ENCODE measurements at places on chromosomes 16 and 17. TPM values are rescaled to one million over a fixed set of nuclear protein-coding genes. Genes with fewer than 3 reads are reported as not detected.

Gene CACNG5
- polyA plus RNA-seq, result 0.15 TPM

Gene ZNF652
- 18.6 TPM for polyA plus RNA-seq

Gene CRYBA1
- polyA plus RNA-seq, result not detected

Gene PERCC1
- not detected for polyA plus RNA-seq

Gene NKD1
- polyA plus RNA-seq, result 1.1 TPM

Gene ANKRD40CL
- polyA plus RNA-seq, result 0.19 TPM

Gene KRT24
- polyA plus RNA-seq, result 0.08 TPM

Gene IRX5
- polyA plus RNA-seq, result 0.26 TPM

Gene MT1F
- polyA plus RNA-seq, result 94.6 TPM

Gene FMNL1
- 5.2 TPM for polyA plus RNA-seq

Gene SLC25A10
- 55.8 TPM for polyA plus RNA-seq

Gene ARL5C
- polyA plus RNA-seq, result not detected

Gene WFIKKN1
- 13.8 TPM for polyA plus RNA-seq

Gene SPATA22
- polyA plus RNA-seq, result 0.46 TPM

Gene BHLHA9
- not detected for polyA plus RNA-seq

Gene CYGB
- polyA plus RNA-seq, result 9.8 TPM

Gene HBA1
- polyA plus RNA-seq, result 0.85 TPM

Gene KRT222
- 4.9 TPM for polyA plus RNA-seq

Gene KCNH6
- polyA plus RNA-seq, result 2.5 TPM

Gene RAB11FIP4
- 10.4 TPM for polyA plus RNA-seq

Gene CHST5
- 0.16 TPM for polyA plus RNA-seq

Gene MT4
- not detected for polyA plus RNA-seq

Gene GCGR
- polyA plus RNA-seq, result 22.7 TPM

Gene DNAH17
- polyA plus RNA-seq, result 0.08 TPM

Gene ZNF19
- 2.9 TPM for polyA plus RNA-seq

Gene PITPNM3
- polyA plus RNA-seq, result 1.7 TPM

Gene ZDHHC1
- 11.2 TPM for polyA plus RNA-seq

Gene PRKCB
- 0.30 TPM for polyA plus RNA-seq

Gene EIF5A
- 205 TPM for polyA plus RNA-seq

Gene EME1
- polyA plus RNA-seq, result 0.45 TPM

Gene KRT9
- polyA plus RNA-seq, result not detected

Gene KCNJ16
- 65.2 TPM for polyA plus RNA-seq

Gene USP6
- polyA plus RNA-seq, result 0.09 TPM

Gene CLDN7
- polyA plus RNA-seq, result 69.1 TPM

Gene MGAT5B
- polyA plus RNA-seq, result 0.23 TPM

Gene MPV17L
- polyA plus RNA-seq, result 11.9 TPM

Gene PKMYT1
- polyA plus RNA-seq, result 3.7 TPM

Gene EFCAB5
- 0.11 TPM for polyA plus RNA-seq

Gene AGRP
- polyA plus RNA-seq, result 0.23 TPM

Gene NECAB2
- polyA plus RNA-seq, result 6.3 TPM

Gene JUP
- polyA plus RNA-seq, result 50.4 TPM

Gene ABCA8
- 1.6 TPM for polyA plus RNA-seq

Gene TBC1D3B
- 4.5 TPM for polyA plus RNA-seq

Gene SHISA9
- 0.33 TPM for polyA plus RNA-seq

Gene ZNF469
- polyA plus RNA-seq, result 0.34 TPM

Gene NHLRC4
- 0.27 TPM for polyA plus RNA-seq

Gene FAM171A2
- polyA plus RNA-seq, result 1.3 TPM

Gene CCL17
- not detected for polyA plus RNA-seq

Gene NOL3
- polyA plus RNA-seq, result 119 TPM

Gene CCR7
- 0.08 TPM for polyA plus RNA-seq

Gene TCAP
- 3.0 TPM for polyA plus RNA-seq

Gene MVP
- 119 TPM for polyA plus RNA-seq

Gene C1QTNF8
- polyA plus RNA-seq, result not detected

Gene HOXB4
- polyA plus RNA-seq, result 0.89 TPM

Gene ECI1
- 51.1 TPM for polyA plus RNA-seq

Gene MYADML2
- polyA plus RNA-seq, result not detected
